ENCODE measurements at places on chromosomes 7 and 10. TPM values are rescaled to one million over a fixed set of nuclear protein-coding genes. Genes with fewer than 3 reads are reported as not detected.

- DNase-seq = no peak
These were observed 157.2 kb upstream of the TNRC18 start for GRCh38 chr7:5580714-5581395.

The ADAM12 gene
- 0.07 TPM for polyA plus RNA-seq

DNA sequence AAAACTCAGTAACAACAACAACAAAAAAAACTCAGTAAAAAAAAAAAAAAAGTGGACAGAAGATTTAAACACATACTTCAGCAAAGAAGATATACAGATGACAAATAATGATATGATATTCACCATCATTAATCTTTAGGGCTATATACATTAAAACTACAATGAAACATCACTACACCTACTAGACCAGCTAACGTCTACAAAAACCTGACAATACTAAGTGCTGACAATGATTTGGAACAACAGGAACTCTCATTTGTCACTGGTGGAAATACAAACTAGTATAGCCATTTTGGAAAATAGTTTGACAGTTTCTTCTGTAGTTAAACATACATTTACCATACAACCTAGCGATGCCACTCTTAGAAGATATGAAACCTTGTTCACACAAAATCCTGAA is 171.8 kb upstream of the RHEB start:
- no peak for DNase-seq

GRCh38 chr10:67433276-67433675 is 262.7 kb downstream of the CTNNA3 start:
- DNase-seq = no peak

GRCh38 chr7:101861218-101861775 is 43.9 kb downstream of the CUX1 start:
- DNase-seq = no peak

Measured in immature natural killer cell (primary cell).